ENCODE measurements at places on chromosomes 3 and 15.

GRCh38 chr3:81876826-81877225 lies 115.4 kb upstream of the GBE1 start:
- no peak for DNase-seq

DNA sequence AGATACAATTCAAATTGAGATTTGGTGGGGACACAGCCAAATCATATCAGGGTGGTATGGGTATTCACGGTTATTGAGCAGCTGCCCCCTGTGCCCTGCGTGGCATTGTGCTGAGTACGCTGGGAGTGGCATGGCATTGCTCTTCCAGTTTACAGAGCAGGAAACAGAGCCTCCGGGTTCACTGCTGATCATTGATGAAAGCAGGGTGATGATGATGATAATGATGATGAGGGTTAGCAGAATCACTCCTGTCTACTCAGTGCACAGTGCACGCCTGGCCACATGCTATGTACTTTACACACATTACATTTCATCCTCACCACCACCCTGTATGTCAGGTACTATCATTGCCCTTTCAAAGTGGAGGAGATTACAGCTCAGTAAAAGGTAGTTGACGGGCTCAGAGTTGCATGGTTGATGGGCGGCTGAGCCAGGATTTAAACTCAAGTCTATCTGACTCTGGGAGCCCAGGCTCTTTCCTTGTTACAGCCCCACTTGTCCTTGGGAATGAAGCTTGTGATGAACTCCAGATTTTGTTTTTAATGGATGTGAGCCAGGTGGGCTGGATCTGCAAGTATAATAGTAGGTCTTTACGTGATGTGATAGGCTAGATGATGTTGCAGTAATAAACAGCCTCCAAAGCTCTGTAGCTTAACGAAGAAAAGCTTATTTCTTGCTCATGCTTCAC lies 87.6 kb upstream of the MYZAP start:
- no peak for DNase-seq

GRCh38 chr3:187888701-187889100 lies 143.4 kb upstream of the BCL6 start:
- DNase-seq = no peak

DNA sequence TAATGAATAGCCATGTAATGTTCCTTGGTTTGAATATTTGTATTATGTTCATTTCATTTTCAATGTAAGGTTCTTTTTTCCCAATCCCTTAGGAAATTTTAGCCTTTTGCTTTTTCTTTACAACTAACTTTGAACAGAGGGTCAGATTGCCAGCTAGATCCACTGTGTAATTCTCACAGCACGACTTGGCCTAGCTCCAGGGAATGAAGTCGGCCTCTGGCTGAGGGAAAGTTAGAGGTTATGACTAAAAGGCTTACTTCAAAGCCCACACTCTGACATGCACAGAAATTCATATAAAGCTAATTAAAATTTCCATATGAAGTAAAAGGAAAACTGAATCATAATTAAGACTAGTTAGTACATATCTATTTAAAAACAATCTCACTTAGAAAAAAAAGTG lies 38.7 kb downstream of the ROBO1 start:
- DNase-seq = no peak

- no peak for DNase-seq
Observed at GRCh38 chr3:154510780-154511179, 80.8 kb upstream of the GPR149 start.

DNA sequence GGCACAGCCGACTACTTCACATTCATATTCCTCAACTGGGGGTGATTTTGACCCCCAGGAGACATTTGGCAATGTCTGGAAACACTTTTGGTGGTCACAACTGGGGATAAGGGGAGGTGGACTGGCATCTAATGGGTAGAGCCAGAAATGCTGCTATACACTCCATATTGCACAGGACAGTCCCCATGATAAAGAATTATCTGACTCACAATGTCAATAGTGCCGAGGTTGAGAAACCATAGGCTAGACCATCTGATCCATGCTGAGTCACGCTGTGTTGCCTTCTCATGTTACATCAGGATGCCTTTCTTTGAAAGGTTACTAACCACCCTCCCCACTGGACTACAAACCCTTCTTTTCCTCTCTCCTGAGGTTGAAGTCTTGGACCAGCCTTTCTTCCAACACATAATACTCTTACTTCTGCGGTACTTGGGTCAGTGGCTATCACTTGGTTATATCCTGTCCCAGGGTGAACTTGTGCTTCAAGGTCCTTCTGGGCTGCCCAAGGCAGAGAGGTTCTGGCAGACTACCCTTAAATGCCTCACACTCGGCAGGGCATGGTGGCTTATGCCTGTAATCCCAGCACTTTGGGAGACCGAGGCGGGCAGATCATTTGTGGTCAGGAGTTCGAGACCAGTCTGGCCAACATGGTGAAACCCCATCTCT lies 68.8 kb downstream of the CTNNB1 start:
- no peak for DNase-seq

- no peak for DNase-seq
Observed at GRCh38 chr15:87269566-87269965, 987.0 kb downstream of the NTRK3 start.

DNA sequence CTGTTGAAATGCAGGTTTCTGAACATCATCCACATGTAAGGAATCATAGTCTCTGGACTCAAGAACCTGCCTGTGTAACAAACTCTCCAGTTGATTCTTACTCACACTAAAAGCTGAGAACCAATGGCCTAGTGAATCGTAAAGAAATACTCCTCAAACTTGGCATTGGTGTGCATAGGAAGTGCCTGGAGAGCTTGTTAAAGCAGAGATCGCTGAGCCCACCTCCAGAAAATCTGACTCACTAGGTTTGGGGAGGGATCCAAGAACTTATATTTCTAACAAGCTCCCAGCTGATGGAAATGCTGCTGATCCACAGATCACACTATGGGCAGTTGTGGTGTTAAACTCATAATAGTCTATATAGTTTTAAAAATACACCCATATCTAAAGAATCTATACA lies 55.8 kb upstream of the LMCD1 start:
- DNase-seq = no peak

DNA sequence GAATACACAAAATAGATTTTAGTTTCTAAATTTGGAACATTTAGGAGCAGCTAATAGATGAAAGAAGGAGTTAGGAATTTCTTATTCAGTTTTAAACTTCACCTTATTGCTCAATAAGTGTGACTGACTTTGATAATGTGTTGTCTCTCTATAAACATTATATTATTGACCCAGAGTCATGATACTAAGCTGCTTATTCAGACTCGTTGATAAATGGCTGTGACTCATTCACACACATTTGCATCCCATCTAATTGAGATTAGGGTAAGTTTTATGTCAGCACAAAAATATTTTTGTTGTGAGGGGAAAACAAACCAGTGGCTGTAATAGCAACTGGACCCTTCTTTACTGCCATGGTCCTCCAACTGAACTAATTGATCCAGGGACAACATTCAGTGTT lies 137.6 kb downstream of the GOLIM4 start:
- DNase-seq = no peak

- DNase-seq = no peak
Observed at GRCh38 chr15:33517944-33518343, 207.2 kb downstream of the RYR3 start.

DNA sequence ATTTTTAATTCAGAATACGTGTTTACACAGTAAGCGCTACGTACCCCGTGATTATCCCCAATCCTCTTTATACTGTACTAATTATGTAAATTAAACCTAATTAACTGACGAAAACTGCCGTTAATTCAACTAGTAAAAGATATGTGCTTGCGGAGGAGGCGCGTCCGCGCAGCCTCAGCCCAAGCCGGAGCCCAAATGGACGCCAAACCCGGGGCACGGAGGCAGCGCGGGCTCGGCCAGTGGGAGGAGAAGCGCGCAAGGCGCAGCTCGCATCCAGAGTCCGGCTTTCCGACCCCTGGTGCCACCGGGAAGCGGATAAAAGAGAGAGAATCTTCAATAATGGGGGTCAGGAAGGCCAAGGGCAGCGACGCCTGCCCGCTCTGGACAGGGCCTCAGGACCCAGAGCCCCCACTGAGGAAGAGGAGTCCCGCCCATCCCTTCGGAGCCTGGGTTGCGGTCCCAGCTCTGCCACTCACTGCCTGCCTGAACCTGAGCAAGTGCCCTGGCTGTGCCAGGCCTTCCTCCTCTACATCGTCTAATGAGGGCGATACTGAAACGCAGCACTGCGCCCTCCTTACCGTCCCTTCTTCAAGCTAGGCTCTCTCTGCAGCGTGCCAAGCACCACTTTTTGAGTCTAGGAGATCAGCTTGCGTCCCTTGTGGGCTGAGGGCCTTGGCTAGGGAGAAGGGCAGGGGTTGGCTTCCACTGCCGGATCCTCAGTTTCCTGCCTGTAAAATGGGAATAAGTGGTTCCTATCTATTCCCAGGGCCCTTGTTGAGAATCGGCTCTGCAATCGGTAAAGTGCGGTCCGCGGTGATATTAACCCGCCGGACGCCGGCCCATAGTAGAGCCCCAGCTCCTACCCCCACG lies 5.0 kb upstream of the SKOR1 start:
- DNase-seq = no peak

GRCh38 chr15:80948651-80949292 lies 40.8 kb downstream of the MESD start:
- no peak for DNase-seq

- DNase-seq = no peak
Observed at GRCh38 chr3:16912400-16913263, 27.9 kb downstream of the PLCL2 start.

Measured in glutamatergic neuron (in vitro differentiated cells).